ENCODE measurements at places on chromosomes 3 and 15. TPM values are rescaled to one million over a fixed set of nuclear protein-coding genes. Genes with fewer than 3 reads are reported as not detected.

The EBLN2 gene
- polyA plus RNA-seq, result 2.1 TPM

The CD86 gene
- 3.0 TPM for polyA plus RNA-seq

The CADPS gene
- 1.4 TPM for polyA plus RNA-seq

The NEK10 gene
- polyA plus RNA-seq, result 3.3 TPM

The CRYGS gene
- polyA plus RNA-seq, result 4.0 TPM

The DNAJB8 gene
- not detected for polyA plus RNA-seq

The MELTF gene
- 10.5 TPM for polyA plus RNA-seq

The FSD2 gene
- polyA plus RNA-seq, result 28.9 TPM

The CYP8B1 gene
- polyA plus RNA-seq, result 0.04 TPM

The CLDN18 gene
- 0.57 TPM for polyA plus RNA-seq

The FGF7 gene
- 19.5 TPM for polyA plus RNA-seq

The CORO2B gene
- polyA plus RNA-seq, result 4.8 TPM

The AMIGO3 gene
- polyA plus RNA-seq, result 2.1 TPM

The CATSPER2 gene
- polyA plus RNA-seq, result 1.2 TPM

The TLR9 gene
- polyA plus RNA-seq, result 0.21 TPM

The PLD1 gene
- 17.6 TPM for polyA plus RNA-seq

GRCh38 chr15:63332367-63333124 is 49.1 kb downstream of the CA12 start:
- DNase-seq, result peak; percentile 56

GRCh38 chr15:52360229-52361203 is 64.9 kb upstream of the MYO5C start:
- no peak for DNase-seq

- no peak for DNase-seq
These were observed 1.1 kb downstream of the RPS17 start for GRCh38 chr15:82538961-82539690.

GRCh38 chr3:25945836-25946235 is 155.9 kb downstream of the OXSM start:
- DNase-seq, result no peak

DNA sequence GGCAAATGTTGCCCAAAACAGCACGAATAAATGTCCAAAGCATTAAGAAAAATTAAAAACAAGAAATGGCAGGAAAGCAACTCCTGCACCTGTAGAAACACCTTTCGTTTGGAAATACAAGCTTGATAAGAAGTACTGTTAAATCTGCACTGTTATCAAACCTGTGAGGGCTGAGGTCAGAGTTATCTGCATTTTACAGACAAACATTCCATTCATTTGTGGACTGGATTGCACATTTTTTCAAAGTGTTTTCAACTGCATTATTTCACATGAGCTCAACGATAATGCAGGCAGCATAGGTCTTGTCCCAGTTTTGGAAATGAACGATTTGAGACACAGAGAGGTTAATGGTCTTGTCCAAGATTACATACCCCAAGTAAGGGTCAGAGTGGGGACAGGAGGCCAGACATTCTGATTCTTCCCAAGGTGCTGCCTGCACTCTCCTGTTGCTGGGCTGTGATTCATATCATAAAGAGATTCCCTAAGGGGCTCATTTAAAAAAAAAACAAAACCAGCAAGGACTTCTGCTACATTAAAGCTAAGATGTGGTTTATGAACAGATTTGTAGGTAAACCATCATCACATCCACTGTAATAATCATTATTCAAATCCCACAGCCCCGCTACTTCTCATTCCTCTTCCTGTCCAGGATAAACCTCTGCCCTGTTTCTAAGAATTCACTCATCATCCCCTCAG is 13.0 kb downstream of the GUCA1C start:
- no peak for DNase-seq

DNA sequence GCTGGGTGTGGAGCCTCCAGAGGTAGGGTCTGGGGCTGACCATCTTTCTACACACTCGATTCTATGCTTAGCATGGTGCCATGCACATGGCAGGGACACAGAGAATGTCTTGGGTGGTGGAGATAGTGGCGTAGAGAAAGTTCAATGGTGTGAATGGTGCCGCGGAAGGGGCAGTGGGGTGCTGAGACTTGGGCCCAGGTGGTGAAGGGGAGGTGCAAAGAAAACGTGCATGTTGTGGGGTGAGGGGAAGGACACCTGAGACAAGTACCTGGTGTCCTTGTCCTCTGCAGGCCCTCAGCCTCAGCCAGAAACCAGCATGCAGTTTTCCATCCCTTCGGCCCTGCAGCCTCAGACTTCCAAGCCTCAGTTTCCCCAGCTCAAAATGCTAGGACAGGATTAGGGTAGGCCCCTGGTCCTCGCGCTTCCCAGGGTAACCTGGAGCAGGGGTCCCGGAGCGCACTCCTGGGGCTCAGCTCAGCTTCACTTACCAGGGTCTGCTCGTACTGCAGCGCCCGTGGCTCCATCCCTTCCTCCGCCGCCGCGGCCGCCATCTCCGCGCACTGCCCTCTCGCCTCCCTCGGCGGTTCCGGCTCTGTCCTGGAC is 375 bp downstream of the CLCN2 start:
- no peak for DNase-seq

- DNase-seq, result no peak
These were observed 21.4 kb downstream of the ERICH6 start for GRCh38 chr3:150682279-150682678.

GRCh38 chr3:128278761-128279600 is 125.7 kb downstream of the EEFSEC start:
- DNase-seq, result peak; percentile 90

DNA sequence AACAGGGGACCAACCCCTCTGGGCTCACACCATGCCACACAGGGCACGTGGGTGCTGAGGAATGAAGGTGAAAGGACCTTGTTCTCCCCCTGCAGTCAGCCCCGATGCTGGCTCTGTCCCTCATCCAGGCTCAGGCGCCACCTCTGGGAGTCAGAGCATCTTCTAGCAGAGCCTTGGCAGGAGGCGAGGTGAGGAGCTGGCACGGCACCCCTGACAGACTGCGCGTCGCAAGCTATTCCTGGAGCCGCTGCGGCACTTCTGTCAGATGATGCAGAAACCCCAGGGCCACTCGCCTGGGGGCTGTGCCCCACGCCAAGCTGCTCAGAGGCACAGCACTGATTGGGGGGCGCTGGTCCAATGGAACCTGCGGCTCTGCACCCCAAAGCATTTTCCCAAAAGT is 62.0 kb downstream of the MGLL start:
- peak; percentile 51 for DNase-seq

- no peak for DNase-seq
These were observed 67.4 kb downstream of the FBLN2 start for GRCh38 chr3:13616359-13616758.

GRCh38 chr3:97914388-97914787 is 57.8 kb downstream of the RIOX2 start:
- no peak for DNase-seq

DNA sequence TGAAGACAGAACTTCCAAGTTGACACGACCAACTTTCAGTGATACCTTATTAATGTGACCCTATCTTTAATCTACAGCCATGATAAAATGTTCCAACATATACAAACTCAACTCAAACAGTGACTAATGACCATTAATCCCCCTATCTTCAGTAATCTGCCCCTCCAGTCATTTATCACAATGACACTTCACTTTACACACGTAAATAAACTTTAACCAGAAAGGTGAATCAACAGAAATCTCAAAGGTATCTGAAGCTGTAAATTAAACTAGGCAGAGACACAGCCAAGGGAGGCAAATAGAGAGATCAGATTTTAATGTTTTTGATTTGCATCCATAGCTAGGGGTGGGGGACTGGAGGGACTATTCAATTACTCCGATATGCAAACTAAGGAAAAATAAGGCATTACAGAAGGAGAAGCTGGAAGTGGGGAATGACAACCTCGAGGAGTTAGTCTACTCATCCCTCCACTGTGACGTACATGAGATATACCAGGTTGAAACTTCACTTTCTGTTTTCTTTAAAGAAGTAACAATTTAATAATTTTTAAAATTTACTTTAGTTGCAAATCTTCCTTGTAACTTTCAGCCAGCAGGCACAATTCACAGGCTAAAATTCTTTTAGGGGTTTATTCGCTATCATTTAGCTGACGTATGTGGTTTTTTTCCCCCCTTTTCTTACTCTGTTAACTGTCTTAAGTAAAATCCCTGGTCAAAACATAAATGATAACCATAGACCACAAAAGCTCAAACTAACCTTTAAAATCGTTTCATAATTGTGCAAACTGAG is 751.0 kb downstream of the ROBO1 start:
- DNase-seq, result peak; percentile 51

- DNase-seq, result no peak
These were observed 12.8 kb downstream of the GCSAM start for GRCh38 chr3:112119962-112120836.

DNA sequence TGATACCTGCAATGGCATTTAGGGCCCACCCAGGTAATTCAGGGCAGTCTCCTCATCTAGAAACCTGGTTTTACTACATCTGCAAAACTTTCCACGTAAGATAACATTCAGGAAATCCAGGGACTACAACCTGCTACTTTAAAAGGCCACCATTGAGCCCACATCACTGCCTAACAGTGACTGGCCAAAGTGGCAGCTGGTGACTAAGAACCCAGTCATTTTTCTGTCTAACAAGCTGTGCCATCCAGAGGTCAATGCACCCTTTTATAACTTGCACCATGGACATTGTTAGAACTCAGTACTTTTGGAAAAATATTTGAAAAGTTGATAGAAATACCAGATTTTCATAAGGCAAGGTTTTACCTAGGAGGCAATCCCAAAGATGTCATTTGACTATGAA is 492.4 kb downstream of the OTOL1 start:
- no peak for DNase-seq

GRCh38 chr3:126121074-126121473 is 37.1 kb upstream of the SLC41A3 start:
- DNase-seq, result no peak

GRCh38 chr3:126851382-126851781 is 131.5 kb upstream of the PLXNA1 start:
- DNase-seq, result no peak

GRCh38 chr15:62454567-62455172 is 289.6 kb upstream of the C2CD4B start:
- no peak for DNase-seq

GRCh38 chr3:60399861-60400845 is 851.1 kb downstream of the FHIT start:
- peak; percentile 10 for DNase-seq

- no peak for DNase-seq
These were observed 8.7 kb downstream of the PXK start for GRCh38 chr3:58341376-58341775.

GRCh38 chr3:181725830-181726229 is 14.1 kb downstream of the SOX2 start:
- DNase-seq, result no peak

GRCh38 chr15:98217356-98217755 is 256.9 kb downstream of the ARRDC4 start:
- no peak for DNase-seq

- peak; percentile 79 for DNase-seq
These were observed 338.6 kb downstream of the FOXP1 start for GRCh38 chr3:71244826-71245488.

- DNase-seq, result no peak
These were observed 13.9 kb upstream of the RTP1 start for GRCh38 chr3:187183210-187183862.

DNA sequence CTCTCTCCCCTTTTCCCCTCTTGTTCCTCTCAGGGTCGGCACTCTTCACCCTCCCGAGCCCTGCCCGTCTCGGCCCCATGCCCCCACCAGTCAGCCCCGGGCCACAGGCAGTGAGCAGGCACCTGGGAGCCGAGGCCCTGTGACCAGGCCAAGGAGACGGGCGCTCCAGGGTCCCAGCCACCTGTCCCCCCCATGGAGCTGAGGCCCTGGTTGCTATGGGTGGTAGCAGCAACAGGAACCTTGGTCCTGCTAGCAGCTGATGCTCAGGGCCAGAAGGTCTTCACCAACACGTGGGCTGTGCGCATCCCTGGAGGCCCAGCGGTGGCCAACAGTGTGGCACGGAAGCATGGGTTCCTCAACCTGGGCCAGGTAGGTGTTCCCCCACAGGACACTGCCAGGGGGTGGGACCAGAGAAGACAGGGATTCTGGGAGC is 7.2 kb downstream of the FURIN start:
- no peak for DNase-seq

DNA sequence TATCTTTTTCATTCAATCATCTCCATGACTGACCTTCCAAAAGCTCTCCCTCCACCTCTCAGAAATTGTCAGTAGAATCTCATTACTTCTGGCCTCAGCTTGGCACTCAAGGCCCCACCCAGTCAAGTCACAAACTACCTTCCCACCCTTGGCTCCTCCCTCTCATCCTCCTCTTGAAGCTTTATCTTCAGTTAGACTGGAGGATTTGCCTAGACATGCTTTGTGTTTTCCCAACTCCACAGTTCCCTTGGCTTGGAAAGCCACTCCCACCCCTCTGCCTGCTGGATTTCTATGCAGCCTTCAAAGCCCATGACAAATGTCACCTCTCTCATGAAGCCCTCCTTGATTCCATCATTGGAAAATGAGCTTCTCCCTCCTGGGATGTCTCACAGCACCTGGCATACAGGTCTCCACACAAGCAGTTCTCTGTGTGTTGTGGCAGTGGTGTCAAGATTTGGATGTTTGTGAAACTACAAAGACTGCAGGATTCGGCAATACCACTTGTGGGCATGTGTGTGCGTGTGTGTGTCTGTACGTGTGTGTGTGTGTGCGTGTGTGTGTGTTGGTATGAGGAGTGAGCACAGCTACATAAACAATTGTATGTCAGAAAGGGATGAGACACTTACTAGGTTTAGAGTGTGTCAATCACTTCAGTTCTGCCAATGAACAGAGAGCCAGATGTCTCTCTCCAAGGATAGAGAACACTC is 45.3 kb upstream of the VPS8 start:
- DNase-seq, result no peak

GRCh38 chr15:35633677-35634076 is 87.7 kb upstream of the DPH6 start:
- no peak for DNase-seq

DNA sequence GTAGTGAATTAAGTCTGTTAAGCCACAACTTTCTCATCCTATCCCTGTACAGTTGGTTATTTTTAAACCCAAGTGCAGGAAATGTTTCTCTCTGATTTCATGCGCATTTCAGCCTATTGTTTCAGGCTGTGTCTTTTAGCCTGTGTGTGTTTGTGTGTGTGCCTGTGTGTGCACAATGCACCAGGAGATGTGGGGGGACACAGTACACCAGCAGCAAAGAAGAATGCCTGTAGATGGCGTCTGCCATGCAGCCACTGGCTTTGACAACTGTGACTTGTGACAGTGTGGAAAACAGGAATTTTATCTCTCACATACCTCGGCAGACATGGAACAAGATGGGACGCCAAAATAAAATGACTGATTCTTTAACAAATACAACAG is 43.6 kb upstream of the PLXNA1 start:
- DNase-seq, result no peak

Data from muscle of leg (tissue), 16 donors.